ENCODE measurements at places on chromosomes 2 and 18. TPM values are rescaled to one million over a fixed set of nuclear protein-coding genes. Genes with fewer than 3 reads are reported as not detected.

GRCh38 chr2:118094503-118094902 is 6.2 kb downstream of the INSIG2 start:
- DNase-seq: no peak

- DNase-seq: no peak
These were observed 61.3 kb downstream of the MRPS9 start for GRCh38 chr2:105099153-105099552.

Gene GALNT3
- 1.1 TPM for total RNA-seq

DNA sequence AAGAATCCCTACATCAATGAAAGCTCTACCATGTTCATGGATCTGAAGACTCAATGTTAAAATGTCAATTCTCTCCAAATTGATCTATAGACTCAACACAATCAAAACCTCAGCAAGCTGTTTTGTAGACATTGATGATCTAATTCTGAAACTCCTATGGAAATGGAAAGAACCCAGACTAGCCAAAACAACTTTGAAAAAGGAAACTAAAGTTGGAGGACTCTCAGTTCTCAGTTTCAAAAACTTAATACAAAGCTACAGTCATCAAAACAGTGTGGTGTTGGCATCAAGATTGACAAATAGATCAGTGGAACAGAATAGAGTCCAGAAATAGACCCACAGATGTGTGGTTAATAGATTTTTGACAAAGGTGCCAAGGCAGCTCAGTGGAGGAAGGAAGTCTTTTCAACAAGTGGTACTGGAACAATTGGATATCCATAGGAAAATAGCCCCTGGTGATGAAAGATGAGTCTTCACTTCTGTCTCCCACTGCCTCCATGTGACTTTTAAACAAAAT is 30.4 kb downstream of the LBH start:
- no peak for DNase-seq

DNA sequence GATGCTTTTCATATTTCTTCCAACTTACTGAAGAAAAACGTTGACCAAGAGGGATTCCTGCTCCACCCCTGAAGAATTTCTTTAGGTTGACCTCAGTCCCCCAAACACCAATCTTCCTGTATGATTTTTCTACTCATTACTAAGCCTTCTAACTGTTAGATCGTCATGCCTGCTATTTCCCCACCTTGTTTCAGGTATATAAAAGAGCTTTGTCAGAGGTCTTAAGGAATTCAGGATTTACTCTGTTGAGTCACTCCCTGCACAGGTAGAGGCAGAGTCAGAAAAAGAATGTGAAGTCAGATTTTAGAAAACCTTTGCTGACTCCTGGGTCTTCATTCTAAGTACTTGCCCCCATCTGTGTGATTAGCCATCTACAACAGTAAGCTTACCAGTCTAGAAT is 83.8 kb upstream of the NOSTRIN start:
- no peak for DNase-seq

- no peak for DNase-seq
These were observed 16.9 kb downstream of the WNT10A start for GRCh38 chr2:218897394-218898108.

Gene TUBA3D
- total RNA-seq: 0.15 TPM

Gene CNNM3
- 31.4 TPM for total RNA-seq

DNA sequence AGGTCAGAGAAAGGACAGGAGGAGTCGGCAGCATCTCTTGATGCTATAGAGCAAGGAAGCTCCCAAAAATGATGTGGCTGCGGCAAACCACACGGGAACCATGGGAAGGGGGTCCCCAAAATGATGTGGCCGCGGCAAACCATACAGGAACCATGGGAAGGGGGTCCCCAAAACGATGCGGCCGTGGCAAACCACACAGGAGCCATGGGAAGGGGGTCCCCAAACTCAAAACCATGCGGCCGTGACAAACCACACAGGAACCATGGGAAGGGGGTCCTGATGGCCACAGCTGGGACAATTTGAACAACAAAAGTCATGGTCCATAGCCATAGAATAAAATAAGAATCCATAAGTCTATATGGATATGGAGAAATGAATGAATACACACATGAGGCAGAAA is 58.4 kb upstream of the GLI2 start:
- no peak for DNase-seq

Gene PROKR1
- total RNA-seq: 0.05 TPM

GRCh38 chr2:121521359-121521758 is 9.3 kb upstream of the RNU4ATAC start:
- no peak for DNase-seq

- no peak for DNase-seq
These were observed 166.2 kb upstream of the DTNA start for GRCh38 chr18:34543945-34544344.

DNA sequence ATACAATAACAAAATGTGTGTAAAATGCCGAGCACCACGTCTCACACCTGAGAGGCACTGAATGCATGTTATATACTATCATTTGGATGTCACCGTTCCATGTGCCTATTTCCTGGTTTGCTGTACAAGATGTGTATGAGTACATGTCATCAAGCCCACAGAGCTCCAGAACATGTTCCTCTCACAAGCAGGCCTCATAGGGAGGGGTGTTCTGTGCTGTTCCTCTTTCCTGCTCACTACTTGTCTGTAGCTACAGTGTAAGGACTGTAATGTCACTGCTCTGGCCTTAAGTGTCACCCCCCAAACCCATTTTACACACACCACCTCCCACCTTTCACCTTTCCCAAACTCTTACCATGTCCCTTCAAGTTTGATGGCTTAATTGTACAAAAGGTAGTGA is 1.8 kb downstream of the AFF3 start:
- DNase-seq: no peak

DNA sequence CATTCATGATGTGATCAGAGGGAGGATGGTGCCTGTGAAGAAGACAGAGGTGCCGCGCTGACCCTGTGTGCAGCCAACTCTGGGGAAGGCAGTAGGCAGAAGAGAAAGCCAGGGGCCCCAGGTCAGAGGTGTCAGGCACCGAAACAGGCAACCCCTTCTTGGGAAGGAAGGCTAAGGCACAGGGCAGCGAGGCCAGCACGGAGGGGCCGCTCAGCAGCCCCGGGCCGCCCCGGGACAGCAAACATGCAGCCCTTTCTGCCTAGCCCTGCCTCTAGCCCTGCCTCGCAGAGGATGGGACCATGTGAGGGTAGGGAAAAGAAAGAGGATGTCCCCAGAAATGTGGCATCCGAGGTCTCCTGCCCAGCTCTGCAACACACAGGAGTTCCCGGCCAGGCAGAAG is 7.7 kb upstream of the MAL start:
- no peak for DNase-seq

Gene DOK6
- 2.4 TPM for total RNA-seq

GRCh38 chr18:49061991-49062831 is 111.4 kb upstream of the SMAD7 start:
- no peak for DNase-seq

DNA sequence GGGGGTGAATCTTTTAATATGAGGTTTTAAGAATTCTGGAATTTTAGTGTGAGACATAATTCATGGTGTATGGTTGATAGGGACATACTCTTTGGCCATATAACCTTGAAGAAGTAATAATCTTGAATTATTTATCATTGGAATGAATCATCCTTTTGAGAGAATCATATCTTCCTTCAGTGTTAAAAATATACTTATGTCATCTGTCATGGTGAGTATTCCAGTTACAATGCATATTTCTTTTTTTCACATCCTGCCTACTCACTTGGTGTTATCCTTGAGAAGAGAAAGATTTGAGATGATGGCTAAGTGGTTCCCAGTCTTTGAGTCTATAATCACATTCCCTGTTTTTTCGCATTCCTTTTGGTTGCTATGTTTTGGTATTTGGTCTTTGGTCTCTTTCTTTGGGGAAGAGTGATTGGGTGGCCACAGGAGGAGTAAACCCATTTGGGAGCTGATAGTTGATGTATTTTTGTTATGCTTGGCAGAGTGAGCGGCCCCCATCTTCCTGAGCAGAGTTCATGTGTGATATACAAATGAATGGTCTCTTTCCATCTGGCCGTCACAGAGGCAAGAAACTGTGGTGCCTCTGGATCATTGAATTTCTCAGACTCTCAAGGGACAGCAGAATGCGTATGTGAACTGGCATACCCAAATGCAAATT is 21.6 kb downstream of the ASAP2 start:
- no peak for DNase-seq

GRCh38 chr2:120914839-120915521 is 179.3 kb downstream of the GLI2 start:
- peak; percentile 55 for DNase-seq

- peak; percentile 36 for DNase-seq
These were observed 8.6 kb upstream of the INPP5D start for GRCh38 chr2:233051241-233052149.

Gene RFTN2
- total RNA-seq: 1.1 TPM

Measured in left lobe of liver (tissue), 2 donors.